ENCODE measurements at places on chromosomes 6 and 20.

DNA sequence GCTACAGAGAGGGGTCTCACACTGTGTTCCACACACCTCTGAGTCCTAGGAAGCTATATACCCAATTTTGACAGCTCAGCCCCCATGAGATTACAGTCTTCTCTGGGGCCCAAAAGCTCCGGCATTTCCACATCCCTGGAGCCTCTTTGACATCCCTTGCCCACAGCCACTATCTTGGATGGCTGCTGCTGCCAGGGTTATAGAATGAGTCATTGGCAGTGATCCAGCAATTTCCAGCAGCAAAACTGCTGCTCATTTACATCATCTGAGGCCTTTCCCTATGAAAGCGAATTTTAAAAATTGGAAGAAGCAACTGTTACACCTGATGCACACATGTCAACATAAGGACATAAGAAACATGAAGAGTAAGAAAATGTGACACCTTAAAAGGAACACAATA, 590.7 kb downstream of the MEI4 start:
- DNase-seq: no peak
- no peak overlapping the region for H3K4me3 ChIP-seq
- H3K27ac ChIP-seq: no peak overlapping the region
- H3K4me1 ChIP-seq: no peaks in the 10 kb centered on the region

- H3K4me1 ChIP-seq: no peaks in the 10 kb centered on the region
- no peak overlapping the region for H3K27ac ChIP-seq
- H3K36me3 ChIP-seq: no peaks in the 10 kb centered on the region
- H3K27me3 ChIP-seq: no peaks in the 10 kb centered on the region
Measured at GRCh38 chr6:155755452-155755851, 299.8 kb upstream of the NOX3 start.

DNA sequence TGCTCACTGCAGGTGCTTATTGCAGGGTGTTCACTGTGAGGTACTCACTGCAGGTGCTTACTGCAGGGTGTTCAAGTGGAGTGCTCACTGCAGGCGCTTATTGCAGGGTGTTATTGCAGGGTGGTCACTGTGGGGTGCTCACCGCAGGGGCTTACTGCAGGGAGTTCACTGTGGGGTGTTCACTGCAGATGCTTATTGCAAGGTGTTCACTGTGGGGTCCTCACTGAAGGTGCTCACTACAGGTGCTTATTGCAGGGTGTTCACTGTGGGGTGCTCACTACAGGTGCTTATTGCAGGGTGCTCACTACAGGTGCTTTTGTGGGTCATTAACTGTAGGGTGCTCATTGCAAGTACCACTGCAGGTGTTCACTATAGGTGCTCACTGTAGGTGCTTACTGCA, 20.2 kb downstream of the APMAP start:
- peaks cover 9% of the 10 kb centered on the region for H3K36me3 ChIP-seq
- no peaks in the 10 kb centered on the region for H3K4me1 ChIP-seq
- no peaks in the 10 kb centered on the region for H3K27me3 ChIP-seq
- no peak overlapping the region for H3K27ac ChIP-seq
- DNase-seq: no peak

DNA sequence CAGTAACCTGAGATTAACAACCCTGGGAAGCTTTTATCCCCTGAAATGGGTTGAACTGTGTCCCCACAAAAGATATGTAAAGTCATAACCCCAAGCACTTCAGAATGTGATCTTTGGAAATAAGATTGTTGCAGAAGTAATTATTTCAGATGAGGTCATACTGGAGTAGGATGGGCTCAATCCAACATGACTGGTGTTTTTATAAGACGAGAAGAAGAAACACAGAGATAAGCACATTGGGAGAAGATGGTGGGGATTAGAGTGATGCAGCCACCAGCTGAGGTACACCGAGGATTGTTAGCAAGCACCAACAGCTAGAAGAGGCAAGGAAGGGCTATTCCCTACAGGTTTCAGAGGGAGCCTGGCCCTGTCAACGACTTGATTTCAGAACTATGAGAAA, 12.5 kb upstream of the RNF217 start:
- DNase-seq: no peak
- no peak overlapping the region for H3K27ac ChIP-seq
- H3K4me1 ChIP-seq: peaks cover 5% of the 10 kb centered on the region
- H3K4me3 ChIP-seq: no peak overlapping the region
- H3K27me3 ChIP-seq: no peaks in the 10 kb centered on the region

GRCh38 chr6:89619567-89619966, 19.0 kb downstream of the LYRM2 start:
- H3K27ac ChIP-seq: no peak overlapping the region
- DNase-seq: no peak
- no peaks in the 10 kb centered on the region for H3K4me1 ChIP-seq
- no peak overlapping the region for H3K4me3 ChIP-seq
- H3K36me3 ChIP-seq: no peaks in the 10 kb centered on the region

GRCh38 chr6:100503043-100503705, 38.5 kb upstream of the SIM1 start:
- H3K4me3 ChIP-seq: no peak overlapping the region
- no peaks in the 10 kb centered on the region for H3K4me1 ChIP-seq
- no peak overlapping the region for H3K27ac ChIP-seq
- H3K27me3 ChIP-seq: no peaks in the 10 kb centered on the region

GRCh38 chr6:44829836-44830235, 442.3 kb downstream of the CDC5L start:
- DNase-seq: no peak
- H3K4me1 ChIP-seq: no peaks in the 10 kb centered on the region
- no peak overlapping the region for H3K4me3 ChIP-seq
- H3K36me3 ChIP-seq: no peaks in the 10 kb centered on the region

DNA sequence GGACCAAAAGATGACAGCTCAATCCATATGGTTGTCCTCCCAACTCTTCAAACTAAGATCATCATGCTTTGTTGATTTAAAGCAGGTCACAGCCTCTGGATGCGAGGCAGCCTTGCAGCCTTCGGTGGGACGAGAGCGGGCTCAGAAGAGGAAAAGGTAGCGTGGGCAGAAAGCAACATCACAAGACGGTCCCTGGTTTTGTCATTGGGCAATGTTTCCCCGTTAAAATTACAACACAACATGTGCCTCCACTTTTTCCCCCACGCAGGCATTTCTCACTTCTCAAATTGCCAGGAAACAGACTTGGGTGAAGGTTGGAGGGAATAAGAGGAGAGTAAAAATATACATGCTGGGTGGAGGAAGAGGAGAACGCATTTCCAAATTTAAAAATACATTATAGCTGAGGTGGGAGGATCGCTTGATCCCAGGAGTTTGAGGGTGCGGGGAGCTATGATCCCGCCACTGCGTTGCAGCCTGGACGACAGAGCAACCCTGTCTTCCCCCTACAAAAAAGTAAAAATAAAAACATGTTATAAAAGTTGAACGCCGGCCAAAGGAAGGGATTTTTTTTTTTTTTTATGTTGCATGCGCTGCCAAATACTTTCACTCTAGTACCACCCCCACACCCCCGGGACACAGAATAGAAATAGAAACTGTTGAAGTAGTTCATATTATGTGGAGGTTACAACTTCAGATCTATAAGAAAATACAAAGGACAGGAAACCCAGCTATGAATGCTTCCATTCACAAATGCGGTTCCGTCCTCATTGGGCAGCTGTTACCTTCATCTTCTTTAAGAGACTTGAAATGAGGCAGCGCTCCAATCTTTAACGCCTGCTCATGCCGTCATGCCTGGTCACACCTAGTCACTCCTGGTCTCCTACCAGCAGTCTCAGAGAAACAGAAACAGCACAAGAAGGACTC, 13.9 kb upstream of the NAA20 start:
- no peaks in the 10 kb centered on the region for H3K4me1 ChIP-seq
- H3K27ac ChIP-seq: no peak overlapping the region
- no peak overlapping the region for H3K4me3 ChIP-seq
- no peak for DNase-seq

GRCh38 chr20:1618479-1618878, 1.3 kb downstream of the SIRPB1 start:
- no peaks in the 10 kb centered on the region for H3K27me3 ChIP-seq
- H3K27ac ChIP-seq: no peak overlapping the region

DNA sequence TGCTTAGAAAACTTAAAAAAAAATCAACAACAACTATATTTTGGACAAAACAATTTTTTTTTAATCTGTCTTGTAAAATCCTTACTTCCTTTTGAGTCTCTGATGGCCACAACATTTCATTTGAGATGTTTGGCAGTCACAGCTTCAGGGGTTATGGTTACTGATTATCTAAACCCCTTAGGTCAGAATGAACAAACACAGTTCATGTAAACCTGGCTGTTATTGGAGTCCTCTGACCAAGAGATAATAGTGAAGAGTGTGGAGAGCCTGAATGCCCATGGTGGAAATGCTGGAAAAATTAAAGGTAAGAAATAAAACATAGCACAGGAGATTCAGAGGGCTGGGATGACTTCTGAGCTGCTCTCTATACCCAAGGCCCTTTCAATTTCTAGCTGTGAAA, 38.2 kb downstream of the TMX4 start:
- no peak overlapping the region for H3K4me3 ChIP-seq
- no peak overlapping the region for H3K27ac ChIP-seq
- no peak for DNase-seq
- peaks cover 18% of the 10 kb centered on the region for H3K36me3 ChIP-seq
- no peaks in the 10 kb centered on the region for H3K27me3 ChIP-seq

GRCh38 chr20:58131551-58132142, 96.8 kb downstream of the ANKRD60 start:
- no peak for DNase-seq
- H3K4me1 ChIP-seq: no peaks in the 10 kb centered on the region
- no peak overlapping the region for H3K4me3 ChIP-seq
- H3K27me3 ChIP-seq: peaks cover 32% of the 10 kb centered on the region

GRCh38 chr6:7431313-7431673, 41.7 kb downstream of the RIOK1 start:
- no peak overlapping the region for H3K4me3 ChIP-seq
- DNase-seq: no peak
- H3K4me1 ChIP-seq: no peaks in the 10 kb centered on the region
- no peaks in the 10 kb centered on the region for H3K27me3 ChIP-seq

GRCh38 chr6:72218125-72218524, 331.8 kb downstream of the RIMS1 start:
- no peaks in the 10 kb centered on the region for H3K36me3 ChIP-seq
- no peak overlapping the region for H3K27ac ChIP-seq
- H3K27me3 ChIP-seq: no peaks in the 10 kb centered on the region
- no peak overlapping the region for H3K4me3 ChIP-seq

- no peak overlapping the region for H3K27ac ChIP-seq
- no peaks in the 10 kb centered on the region for H3K36me3 ChIP-seq
- peak; percentile 71 for DNase-seq
Measured at GRCh38 chr6:26607434-26608230, 10.9 kb downstream of the ABT1 start.

- no peak for DNase-seq
- H3K27me3 ChIP-seq: no peaks in the 10 kb centered on the region
- H3K4me3 ChIP-seq: no peak overlapping the region
- peak overlapping the region; percentile 86 for H3K27ac ChIP-seq
- no peaks in the 10 kb centered on the region for H3K36me3 ChIP-seq
Measured at GRCh38 chr6:7147051-7147671, 39.4 kb downstream of the RREB1 start.

- DNase-seq: no peak
- H3K27me3 ChIP-seq: no peaks in the 10 kb centered on the region
- H3K36me3 ChIP-seq: no peaks in the 10 kb centered on the region
- H3K27ac ChIP-seq: no peak overlapping the region
- H3K4me3 ChIP-seq: no peak overlapping the region
- H3K4me1 ChIP-seq: peaks cover 25% of the 10 kb centered on the region
Measured at GRCh38 chr6:21883595-21884328, 290.2 kb downstream of the SOX4 start.

GRCh38 chr20:59577809-59578435, 26.4 kb upstream of the PHACTR3 start:
- no peak overlapping the region for H3K27ac ChIP-seq
- H3K27me3 ChIP-seq: peaks cover 42% of the 10 kb centered on the region
- no peaks in the 10 kb centered on the region for H3K36me3 ChIP-seq

GRCh38 chr6:41548841-41549642, 2.9 kb downstream of the FOXP4 start:
- peaks cover 41% of the 10 kb centered on the region for H3K4me1 ChIP-seq
- H3K27ac ChIP-seq: no peak overlapping the region
- peak overlapping the region; percentile 97 for H3K4me3 ChIP-seq
- H3K27me3 ChIP-seq: peaks cover 15% of the 10 kb centered on the region
- no peaks in the 10 kb centered on the region for H3K36me3 ChIP-seq
- no peak for DNase-seq

GRCh38 chr20:17914957-17915356, 53.6 kb downstream of the SNX5 start:
- no peaks in the 10 kb centered on the region for H3K4me1 ChIP-seq
- no peak overlapping the region for H3K4me3 ChIP-seq
- H3K27ac ChIP-seq: no peak overlapping the region
- H3K36me3 ChIP-seq: no peaks in the 10 kb centered on the region
- DNase-seq: no peak
- no peaks in the 10 kb centered on the region for H3K27me3 ChIP-seq

DNA sequence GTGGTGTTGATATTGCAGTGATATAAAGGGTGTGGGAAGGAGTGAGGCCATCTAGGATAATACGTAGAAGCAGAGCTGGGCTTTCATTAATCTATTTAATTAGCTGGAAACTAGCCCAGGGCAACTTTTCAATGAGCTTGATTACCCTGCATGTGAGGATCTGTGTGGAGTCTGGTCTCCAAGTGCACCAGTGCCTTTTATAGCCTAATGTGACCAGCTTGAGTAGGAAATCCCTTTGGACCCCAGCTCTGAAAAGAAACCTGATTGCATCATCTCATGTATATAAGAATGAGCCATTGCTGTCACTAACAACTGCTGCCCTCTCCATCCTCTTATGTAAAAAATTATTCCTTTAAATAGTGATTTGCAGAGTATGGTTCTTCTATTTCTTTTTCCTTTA, 72.6 kb downstream of the CD109 start:
- no peaks in the 10 kb centered on the region for H3K4me1 ChIP-seq
- DNase-seq: no peak
- H3K27ac ChIP-seq: no peak overlapping the region
- no peak overlapping the region for H3K4me3 ChIP-seq
- H3K27me3 ChIP-seq: no peaks in the 10 kb centered on the region
- H3K36me3 ChIP-seq: no peaks in the 10 kb centered on the region

GRCh38 chr6:105882121-105882803, 203.9 kb upstream of the PRDM1 start:
- no peaks in the 10 kb centered on the region for H3K4me1 ChIP-seq
- no peak overlapping the region for H3K27ac ChIP-seq
- H3K4me3 ChIP-seq: no peak overlapping the region
- no peak for DNase-seq

GRCh38 chr20:17276101-17276500, 49.3 kb downstream of the PCSK2 start:
- no peak overlapping the region for H3K27ac ChIP-seq
- H3K36me3 ChIP-seq: no peaks in the 10 kb centered on the region
- no peaks in the 10 kb centered on the region for H3K4me1 ChIP-seq
- no peak overlapping the region for H3K4me3 ChIP-seq

All from cardiac muscle cell (in vitro differentiated cells and primary cell).